ENCODE measurements at places on chromosomes 1 and 21. TPM values are rescaled to one million over a fixed set of nuclear protein-coding genes. Genes with fewer than 3 reads are reported as not detected.

Gene SPRR1B
- total RNA-seq = not detected

Gene DPYD
- 1.1 TPM for total RNA-seq

Gene SON
- 105 TPM for total RNA-seq

Gene TDRD10
- not detected for total RNA-seq

Gene ZMYND12
- 1.9 TPM for total RNA-seq
